PC-3 (cell line): ENCODE measurements at places on chromosomes 13 and 19. TPM values are rescaled to one million over a fixed set of nuclear protein-coding genes. Genes with fewer than 3 reads are reported as not detected.

LAIR1 gene
- not detected in 2 replicates for total RNA-seq

APOC4 gene
- total RNA-seq: not detected in 2 replicates

CHAF1A gene
- 48.9 and 59.8 TPM in 2 replicates for total RNA-seq

HPN gene
- total RNA-seq: 0.18 TPM in 1 of 2 replicates, not detected in the other

GRIN3B gene
- 0.63 and 0.69 TPM in 2 replicates for total RNA-seq

NOVA2 gene
- total RNA-seq: 0.06 TPM in 1 of 2 replicates, not detected in the other

SYCN gene
- not detected in 2 replicates for total RNA-seq

VMAC gene
- 7.8 and 8.3 TPM in 2 replicates for total RNA-seq

KLK10 gene
- total RNA-seq: 1.2 and 2.9 TPM in 2 replicates

IZUMO4 gene
- 1.0 and 3.6 TPM in 2 replicates for total RNA-seq
